ENCODE measurements at places on chromosomes 12 and 14.

GRCh38 chr12:107461222-107461975 lies 224.2 kb upstream of the PWP1 start:
- DNase-seq: peak; percentile 72

DNA sequence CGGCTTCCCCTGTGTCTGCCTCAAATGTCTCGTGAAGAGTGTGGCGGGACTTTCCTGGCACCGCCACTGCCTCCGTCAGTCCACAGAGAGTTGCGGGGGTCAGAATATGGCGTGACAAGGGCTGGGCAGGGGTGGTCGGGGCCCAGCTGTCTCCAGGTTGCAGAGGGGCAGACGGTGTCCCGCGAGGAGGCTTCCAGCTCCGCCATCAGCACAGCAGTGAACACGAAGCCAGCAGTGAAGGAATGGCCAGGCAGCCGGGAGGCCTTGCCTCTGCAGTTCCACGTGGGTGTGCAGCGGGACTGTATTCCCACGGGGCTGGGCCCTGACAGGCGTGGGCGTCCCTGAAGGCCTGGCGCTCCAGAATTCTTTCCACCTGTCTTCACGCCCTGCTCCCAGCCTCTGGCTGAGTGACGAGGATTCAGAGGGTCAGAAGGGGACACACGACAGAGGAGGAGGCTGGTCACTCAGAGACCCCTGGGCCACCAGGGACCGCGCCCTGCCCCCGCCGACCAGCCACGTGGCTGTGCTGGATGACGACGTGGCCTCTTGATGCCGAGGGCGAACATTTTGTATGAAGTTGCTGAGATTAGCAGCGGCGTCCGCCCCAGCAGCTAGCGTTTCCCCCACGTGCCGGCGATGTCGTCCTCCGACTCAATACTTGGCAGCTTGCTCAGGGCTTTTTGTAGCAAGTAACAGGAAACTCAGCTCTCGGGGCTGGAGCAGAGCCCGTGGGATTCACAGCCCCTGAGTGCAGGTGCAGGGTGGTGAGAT lies 25.0 kb upstream of the GALNT9 start:
- no peak for DNase-seq

DNA sequence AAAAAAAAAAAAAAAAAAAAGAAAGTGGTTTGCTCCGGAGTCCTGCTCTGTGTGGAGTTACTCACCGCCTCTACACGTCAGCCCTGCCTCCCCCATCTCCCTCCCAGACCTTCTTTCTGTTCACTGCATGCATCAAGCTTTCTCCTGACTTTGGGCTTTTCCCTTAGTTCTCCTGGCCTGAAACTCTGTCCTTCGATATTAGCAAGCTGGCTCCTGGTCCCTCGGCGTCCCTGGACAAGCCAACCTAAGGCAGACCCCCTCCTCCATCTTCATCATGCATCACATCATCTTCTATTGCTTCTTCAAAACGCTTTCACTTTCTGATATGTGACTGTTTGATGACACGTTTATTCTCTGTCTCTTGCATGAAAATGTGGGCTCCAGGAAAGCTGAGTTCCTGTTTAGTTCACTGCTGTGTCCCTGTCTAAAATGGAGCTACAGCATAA lies 40.6 kb downstream of the SLC15A4 start:
- peak; percentile 54 for DNase-seq

GRCh38 chr12:89756585-89757398 lies 48.2 kb upstream of the ATP2B1 start:
- DNase-seq: peak; percentile 76

GRCh38 chr12:69396041-69396440 lies 36.5 kb downstream of the YEATS4 start:
- DNase-seq: no peak

DNA sequence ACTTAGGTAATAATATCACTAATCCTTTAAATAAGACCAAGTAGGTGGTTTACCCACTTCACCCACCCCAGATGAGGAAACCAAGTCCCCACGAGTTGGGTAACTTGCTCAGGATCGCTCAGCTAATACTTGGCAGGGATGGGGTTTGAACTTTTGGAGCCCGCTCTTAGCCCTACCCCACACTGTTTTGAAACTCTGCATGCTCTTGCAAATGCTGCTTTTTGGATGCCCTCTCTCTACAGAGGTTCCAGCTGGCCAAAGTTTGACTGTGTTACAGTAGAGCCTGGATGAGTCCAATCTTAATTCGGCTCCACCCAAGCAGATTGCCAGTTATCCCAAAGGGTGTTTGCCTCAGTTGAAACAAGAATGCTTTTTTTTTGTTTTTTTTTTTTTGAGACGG lies 6.8 kb downstream of the PLEKHG3 start:
- DNase-seq: no peak

DNA sequence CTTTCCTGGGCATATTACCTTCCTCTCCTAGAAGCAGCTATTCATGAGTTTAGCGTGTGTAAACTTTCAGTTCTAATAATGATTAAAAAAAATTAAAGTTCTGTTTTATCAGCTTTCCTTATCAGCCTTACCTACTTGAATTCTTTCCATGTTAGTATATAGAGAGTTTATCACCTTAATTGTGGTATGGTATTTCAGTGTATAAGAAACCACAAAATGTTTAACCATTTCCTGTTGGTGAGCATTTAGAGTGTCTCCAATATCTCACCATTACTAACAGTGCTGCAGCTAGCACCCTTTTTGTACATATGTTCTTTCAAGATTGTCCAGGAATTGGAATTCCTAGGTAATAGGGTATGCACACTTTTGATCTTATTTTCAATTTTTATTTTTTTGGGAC lies 89.5 kb downstream of the FBXO33 start:
- no peak for DNase-seq

- no peak for DNase-seq
These were observed 303.0 kb downstream of the NUAK1 start for GRCh38 chr12:105835580-105836241.

- DNase-seq: no peak
These were observed 91.9 kb upstream of the LMNTD1 start for GRCh38 chr12:25644979-25645378.

- no peak for DNase-seq
These were observed 114.4 kb downstream of the VRK1 start for GRCh38 chr14:96911499-96912149.

DNA sequence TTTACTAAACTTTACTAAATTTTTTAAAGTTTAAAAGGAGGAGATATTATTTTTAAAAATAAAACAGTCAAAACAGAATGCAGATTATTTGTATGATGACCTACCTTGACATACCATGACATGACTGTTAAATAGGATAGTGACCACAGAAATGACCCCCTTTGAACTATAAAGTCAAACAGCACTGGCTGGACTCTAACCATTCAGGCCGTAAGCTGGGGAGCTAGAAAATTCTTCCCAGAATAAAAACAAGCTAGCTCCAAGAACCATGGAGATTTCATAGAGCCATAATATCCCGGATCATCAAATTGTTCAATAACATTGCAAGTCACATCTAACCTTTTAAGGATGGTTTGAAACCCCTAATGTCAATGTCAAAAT lies 50.3 kb downstream of the RPS6KA5 start:
- no peak for DNase-seq

DNA sequence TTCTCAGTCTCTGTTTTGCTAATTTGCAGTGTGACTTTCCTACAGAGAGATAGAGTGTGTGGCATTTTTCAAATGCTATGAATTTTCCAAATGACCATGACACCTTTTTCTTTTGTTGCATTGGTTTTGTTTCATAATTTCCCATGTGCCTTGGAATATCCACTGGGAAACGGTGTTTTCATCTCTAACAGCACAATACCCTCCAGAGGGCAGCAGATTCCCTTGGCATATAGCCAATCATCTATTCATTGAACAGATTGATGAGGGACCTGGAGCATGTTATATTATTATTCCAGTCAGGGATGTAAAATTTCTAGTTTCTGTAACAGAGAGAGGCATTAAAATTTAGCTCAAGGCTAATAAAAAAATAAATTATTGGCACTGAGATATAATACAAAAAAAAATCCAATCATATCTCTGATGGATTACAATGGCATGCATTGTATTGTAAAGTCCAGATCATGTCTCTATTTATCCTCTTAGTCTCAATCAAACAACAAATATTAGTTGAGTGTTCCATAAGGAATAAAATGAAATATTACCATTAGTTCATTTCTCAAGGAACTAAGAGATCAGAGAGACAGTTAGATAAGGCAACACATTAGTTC lies 29.6 kb upstream of the NTN4 start:
- peak; percentile 51 for DNase-seq

GRCh38 chr12:41514021-41514777 lies 326.1 kb downstream of the PDZRN4 start:
- no peak for DNase-seq

DNA sequence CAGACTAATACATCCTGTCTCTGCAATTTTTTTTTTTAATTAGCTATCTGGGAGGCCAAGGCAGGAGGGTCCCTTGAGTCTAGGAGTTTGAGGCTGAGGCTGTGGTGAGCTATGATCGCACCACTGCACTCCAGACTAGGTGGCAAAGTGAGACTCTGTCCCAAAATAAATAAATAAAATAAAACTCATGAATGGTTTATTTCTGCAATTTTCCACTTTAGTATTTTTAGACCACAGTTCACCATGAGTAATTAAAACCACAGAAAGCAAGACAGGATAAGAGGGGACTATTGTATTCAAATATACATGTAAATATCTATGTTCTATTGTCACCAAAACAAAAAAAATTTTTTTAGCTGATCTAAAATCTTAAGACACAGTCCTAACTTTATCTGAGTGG lies 17.8 kb downstream of the TAOK3 start:
- no peak for DNase-seq

GRCh38 chr12:52178984-52179383 lies 12.8 kb downstream of the KRT80 start:
- DNase-seq: no peak

GRCh38 chr14:103104654-103105452 lies 10.3 kb downstream of the EXOC3L4 start:
- DNase-seq: peak; percentile 86

DNA sequence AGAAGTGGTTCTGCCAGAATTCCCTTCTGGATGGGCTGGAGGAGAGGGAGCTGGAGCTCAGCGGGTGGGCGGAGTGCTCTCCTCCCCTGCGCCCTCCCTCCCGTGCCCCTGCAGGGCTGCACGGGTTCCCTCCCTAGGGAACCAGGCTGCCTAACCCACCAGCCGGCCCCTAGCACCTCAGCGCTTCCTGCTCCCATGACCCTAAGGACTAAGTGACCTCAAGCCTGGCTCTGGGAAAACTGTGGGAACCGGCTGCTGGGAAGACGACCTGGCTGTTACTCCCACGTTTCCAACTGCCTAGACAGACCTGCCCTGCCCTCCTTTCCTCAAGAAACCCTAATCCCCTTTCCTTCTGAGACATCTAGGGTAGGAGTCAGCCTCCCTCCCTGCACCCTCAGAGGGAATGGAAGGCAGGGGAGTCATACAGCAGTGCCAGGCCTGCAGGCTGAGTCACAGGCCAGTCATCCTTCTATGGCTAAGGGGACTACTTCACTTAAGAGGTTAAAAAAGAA lies 31.5 kb downstream of the SLC6A12 start:
- peak; percentile 91 for DNase-seq

- no peak for DNase-seq
These were observed 11.9 kb downstream of the NRDE2 start for GRCh38 chr14:90319634-90320541.

DNA sequence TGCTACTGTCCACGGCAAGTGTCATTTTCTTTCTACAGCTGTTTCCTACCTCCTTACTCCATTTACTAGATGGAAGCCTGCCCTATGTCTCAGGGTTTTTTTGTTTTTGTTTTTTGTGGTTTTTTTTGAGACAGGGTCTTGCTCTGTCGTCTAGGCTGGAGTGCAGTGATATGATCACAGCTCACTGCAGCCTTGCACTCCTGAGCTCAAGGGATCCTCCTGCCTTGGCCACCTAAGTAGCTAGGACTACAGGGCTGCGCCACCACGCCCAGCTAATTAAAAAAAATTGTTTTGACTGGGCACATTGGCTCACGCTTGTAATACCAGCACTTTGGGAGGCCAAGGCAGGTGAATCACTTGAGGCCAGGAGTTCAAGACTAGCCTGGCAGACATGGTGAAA lies 14.7 kb downstream of the TUBA1A start:
- no peak for DNase-seq

- DNase-seq: no peak
These were observed 78.5 kb upstream of the CSRP2 start for GRCh38 chr12:76957301-76957700.

DNA sequence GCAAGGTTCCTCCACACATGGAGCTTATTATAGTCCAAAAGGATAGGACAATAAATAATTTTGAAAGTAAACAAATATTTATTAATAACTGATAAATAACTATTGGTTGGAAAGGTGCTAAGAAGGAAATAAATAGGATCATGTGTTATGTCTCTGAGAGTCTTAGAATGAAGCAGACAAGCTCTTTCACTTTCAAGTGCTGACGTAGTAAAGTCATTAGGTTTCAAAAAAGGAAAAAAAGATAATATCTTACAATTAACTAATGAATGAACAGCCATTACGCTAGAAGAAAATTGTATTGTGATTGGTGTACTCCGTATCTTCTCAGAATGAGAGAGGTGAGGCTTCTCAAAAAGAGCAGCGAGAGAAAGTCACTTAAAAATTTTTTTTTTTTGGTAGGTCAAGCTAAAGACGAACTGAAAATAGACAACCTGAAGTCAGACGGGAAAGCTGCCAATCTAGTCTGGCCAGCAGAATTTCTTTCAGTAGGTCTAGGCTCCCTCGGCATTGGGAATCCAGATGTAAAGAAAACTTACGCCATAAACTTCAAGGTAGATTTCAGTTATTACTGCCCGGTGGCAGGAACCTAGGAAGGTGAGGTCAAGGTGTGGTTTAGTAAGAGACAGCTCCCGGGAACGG lies 583 bp upstream of the LEMD3 start:
- DNase-seq: no peak

GRCh38 chr14:71481021-71481654 lies 451.1 kb upstream of the RGS6 start:
- DNase-seq: no peak

GRCh38 chr12:51925346-51926063 lies 18.2 kb downstream of the ACVRL1 start:
- no peak for DNase-seq

DNA sequence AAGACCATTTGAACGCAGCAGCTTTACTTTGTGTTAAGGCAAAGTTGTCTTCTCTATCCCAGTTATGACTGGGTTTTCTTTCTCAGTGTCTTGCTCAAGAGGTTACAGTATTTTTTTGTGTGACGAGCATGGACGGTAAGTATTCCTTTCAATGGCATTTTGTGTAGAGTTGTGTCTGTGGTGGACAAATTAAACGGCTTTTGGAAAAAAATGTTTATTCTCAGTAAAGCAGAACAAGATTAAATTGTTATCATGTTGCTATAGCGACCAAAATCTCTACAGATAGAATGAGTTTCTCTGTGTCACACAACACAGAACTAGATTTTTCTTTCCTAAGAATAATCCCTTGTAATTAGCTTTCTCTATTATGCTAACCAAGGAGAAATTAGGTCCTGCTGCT lies 417.1 kb downstream of the AEBP2 start:
- no peak for DNase-seq

- DNase-seq: no peak
These were observed 20.8 kb downstream of the MLXIP start for GRCh38 chr12:122099280-122099749.

DNA sequence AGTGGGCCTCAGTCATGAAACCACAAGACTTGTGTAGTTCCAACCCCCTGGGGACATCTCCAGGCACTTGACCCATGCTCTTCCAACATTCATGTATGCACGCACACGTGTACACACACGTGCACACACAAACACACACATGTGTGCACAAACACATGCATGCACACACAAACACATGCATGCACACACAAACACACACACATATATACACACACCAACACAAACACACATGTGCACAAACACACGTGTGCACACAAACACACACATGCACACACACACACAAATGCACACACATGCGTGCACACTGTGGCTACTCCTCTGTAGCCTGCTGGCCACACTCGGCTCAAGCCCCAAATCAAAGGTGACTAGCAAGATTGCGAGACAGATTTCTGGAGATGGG lies 22.8 kb downstream of the BDKRB2 start:
- no peak for DNase-seq
